Stimulated activated CD4-positive, alpha-beta T cell treated with anti-CD3 and anti-CD28 coated beads, Interleukin-12 subunit alpha, Interleukin-12 subunit beta, amount 100 ng/mL, for 4 hours (primary cell): ENCODE measurements at places on chromosomes 3 and 15.

GRCh38 chr3:33808559-33808958, 10.1 kb downstream of the PDCD6IP start:
- no peak for DNase-seq

DNA sequence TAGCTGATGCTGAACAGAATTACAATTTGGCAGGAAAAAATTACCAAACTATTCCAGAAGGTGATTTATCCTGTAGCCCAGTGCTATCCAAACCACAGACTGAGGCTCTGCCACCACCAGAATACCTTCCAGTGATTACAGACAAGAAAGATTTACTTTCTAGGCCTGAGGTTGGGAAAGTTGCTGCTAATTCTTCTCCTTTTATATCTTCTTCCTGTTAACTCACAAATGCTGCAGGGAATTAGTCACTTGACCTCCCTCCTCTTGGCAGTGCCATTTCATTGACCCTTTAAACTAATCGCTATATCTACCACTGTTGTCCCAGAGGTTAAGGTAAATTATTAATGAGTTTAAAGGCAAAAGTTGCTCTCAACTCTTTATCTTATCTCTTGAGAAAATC, 118.4 kb downstream of the CTNNB1 start:
- no peak for DNase-seq

GRCh38 chr3:47010111-47010712, 30.7 kb downstream of the NBEAL2 start:
- no peak for DNase-seq

- no peak for DNase-seq
Observed at GRCh38 chr3:10845839-10846656, 30.0 kb downstream of the SLC6A11 start.

DNA sequence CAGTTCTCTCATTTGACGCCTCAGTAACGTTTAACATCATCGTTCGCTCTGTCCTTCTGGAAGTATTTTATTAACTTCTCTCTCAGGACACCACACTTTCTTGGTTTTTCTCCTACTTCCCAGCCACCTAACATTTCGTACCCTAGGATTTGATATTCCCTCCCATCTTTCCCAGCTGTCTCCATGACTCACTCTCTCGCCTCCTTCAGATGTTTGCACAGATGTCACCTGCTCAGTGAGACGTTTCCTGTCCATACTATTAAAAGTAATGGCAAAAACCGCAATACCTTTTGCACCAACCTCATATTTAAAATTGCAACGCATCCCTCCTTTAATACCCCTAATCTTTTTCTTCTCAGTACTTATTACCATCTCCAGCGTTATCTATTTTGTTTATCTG, 62.1 kb upstream of the SPRED1 start:
- no peak for DNase-seq

DNA sequence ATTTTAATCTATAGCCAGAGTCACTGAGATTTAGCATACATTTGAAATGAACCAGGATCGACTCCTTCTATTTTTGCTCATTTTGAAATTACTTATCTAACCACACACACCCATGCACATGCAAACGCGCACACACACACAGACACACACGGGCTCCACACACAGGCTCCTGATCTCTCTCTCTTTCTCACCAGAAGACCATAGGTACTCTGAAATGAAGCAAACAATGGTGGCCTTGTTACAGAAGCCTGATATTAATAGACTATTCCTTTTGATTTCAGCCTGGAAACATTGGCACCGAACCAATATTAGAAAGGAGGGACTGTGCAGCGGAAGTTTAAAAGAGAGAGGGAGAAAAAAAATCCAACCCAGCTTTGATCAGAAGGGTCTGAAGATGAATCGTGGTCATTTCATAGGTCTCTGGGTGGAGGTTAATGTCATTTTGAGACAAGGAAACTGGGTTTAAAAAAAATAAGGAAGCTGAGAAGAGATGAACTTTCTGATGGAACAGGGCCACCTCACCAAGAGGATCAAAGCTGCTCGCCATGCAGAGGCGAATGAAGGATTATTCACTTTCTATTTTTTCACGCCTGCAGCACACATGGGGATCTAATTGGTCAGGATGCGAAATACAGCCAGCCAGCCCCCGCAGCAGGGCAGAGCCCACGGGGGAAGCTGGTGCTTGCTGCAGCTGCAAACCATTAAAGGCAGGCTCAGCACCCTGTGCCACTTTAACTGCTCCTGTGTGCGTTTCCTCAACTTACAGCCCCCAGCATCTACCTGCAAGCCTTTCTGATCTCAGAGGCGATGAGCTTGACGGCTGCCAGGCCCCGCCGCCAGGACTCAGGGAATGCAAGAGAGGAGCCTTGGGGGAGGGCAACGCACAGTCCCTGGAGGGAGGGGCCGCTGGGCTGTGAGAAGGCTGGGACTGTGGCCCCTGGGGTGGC, 88.8 kb downstream of the HES1 start:
- no peak for DNase-seq

- no peak for DNase-seq
Observed at GRCh38 chr15:79311901-79312553, 1.1 kb downstream of the TMED3 start.

DNA sequence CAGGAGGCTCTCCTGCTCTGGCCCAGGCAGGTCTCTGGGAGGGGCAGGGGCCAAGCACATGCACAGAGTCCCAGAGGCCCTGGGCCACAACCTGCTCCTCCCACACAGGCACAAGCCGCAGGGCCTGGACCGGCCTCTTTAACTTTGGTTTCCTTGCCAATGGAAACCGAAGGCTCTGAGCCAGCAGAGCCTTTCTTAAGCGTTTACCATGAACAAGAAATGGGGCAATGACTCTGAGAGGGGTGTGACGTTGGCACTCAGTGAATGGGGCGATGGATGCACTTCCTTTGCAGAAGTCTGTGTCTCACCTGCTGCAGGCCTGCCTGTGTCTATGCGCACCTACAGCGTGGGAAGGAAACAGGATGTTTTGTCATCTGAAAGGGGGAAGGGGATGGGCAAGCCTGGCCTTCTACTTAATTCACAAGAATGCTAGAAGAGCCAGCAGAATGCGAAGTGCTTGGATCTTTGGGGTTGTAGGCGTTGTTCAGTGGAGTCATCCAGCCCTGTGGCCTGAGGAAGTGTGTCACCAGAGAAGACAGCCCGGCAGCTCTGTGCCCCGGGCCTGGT, 41.8 kb downstream of the IFT122 start:
- DNase-seq, result peak; percentile 8

GRCh38 chr3:157111518-157111917, 48.4 kb downstream of the CCNL1 start:
- no peak for DNase-seq

- DNase-seq, result no peak
Observed at GRCh38 chr3:64382153-64382552, 156.9 kb upstream of the PRICKLE2 start.

GRCh38 chr15:95565690-95566089, 764.8 kb upstream of the NR2F2 start:
- DNase-seq, result no peak

DNA sequence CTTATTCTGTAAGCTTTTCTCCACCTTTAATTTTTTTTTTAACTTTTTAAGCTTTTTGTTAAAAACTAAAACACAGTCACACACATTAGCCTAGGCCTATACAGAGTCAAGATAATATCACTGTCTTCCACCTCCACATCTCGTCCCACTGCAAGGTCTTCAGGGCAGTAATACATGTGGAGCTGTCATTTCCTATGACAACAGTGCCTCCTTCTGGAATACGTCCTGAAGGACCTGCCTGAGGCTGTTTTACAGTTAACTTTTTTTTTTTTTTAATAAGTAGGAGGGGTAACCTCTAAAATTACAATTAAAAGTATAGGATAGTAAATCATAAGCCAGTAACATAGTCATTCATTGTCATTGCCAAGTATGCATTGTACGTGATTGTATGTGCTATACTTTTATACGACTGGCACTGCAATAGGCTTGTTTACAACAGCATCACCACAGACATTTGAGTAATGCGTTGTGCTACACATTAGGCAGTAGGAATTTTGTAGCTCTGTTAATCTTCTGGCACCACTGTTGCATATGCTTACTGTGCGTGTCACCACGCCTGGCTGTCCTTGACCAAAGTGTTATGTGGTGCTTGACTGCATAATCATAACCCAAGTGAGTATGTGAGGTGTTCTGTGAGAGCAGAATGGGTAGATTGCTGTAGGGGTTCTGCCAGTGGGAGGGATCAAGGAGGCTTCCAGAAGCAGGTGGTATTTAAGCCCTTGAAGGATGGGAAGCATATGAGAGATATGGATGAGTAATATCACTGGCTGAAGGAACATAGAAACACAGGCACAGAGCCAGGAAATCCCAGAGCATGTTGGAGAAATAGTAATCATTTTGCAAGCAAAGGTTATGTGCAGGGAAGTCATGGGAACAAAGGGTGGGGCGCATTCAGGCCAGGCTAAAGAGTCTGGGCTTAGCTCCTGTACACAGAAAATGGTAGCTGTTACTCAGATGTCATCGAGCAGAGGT, 18.3 kb downstream of the FBXO22 start:
- DNase-seq, result no peak

- DNase-seq, result no peak
Observed at GRCh38 chr3:89576417-89576816, 469.0 kb downstream of the EPHA3 start.
